Stimulated activated CD4-positive, alpha-beta T cell treated with anti-CD3 and anti-CD28 coated beads, Interleukin-4, amount 100 ng/mL, for 48 hours (primary cell): ENCODE measurements at places on chromosomes 4 and X.

- DNase-seq: peak; percentile 10
Observed at GRCh38 chr4:105145903-105146275, 787 bp upstream of the TET2 start.

GRCh38 chr4:179017581-179017980, 1575.3 kb upstream of the AGA start:
- no peak for DNase-seq

GRCh38 chr4:54228961-54229501, at the start of gene PDGFRA:
PDGFRA (plus strand) TSS chr4:54229293; CDS start chr4:54258769, 29,476 bp downstream.
- no peak for DNase-seq

- DNase-seq: no peak
Observed at GRCh38 chr4:159045321-159045720, 57.6 kb upstream of the RAPGEF2 start.

DNA sequence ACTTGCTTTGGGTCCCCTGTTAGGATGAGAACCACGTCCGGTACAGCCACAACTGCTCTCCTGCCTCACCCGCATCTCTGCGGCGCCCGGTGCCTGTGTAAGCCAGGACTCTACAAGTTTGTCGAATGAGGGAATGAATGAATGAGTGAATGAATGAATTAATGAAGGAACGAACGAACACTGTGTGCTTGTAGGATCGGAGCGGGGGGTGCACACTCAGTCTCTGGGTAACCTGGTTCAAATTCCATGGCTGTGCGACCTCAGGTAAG, 201.4 kb upstream of the PSAPL1 start:
- no peak for DNase-seq

GRCh38 chr4:164108971-164109370, 614.5 kb downstream of the TMA16 start:
- DNase-seq: no peak

DNA sequence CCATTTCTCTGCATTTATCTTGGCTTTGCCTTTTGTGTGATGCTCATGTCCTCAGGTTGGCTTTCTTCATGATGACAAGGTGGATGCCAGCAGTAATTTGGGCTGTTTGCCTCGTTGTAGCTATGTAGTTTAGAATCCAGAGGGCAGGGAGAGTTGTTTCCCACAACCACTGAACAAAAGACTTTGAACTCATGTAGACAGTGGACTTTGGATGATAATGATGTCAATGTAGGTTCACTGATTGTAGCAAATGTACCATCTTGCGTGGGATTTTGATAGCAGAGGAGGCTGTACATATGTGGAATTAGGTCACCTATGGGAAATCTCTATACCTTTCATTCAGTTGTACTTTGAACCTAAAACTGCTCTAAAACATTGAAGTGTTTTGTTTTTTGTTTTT, 41.3 kb downstream of the MND1 start:
- DNase-seq: no peak

DNA sequence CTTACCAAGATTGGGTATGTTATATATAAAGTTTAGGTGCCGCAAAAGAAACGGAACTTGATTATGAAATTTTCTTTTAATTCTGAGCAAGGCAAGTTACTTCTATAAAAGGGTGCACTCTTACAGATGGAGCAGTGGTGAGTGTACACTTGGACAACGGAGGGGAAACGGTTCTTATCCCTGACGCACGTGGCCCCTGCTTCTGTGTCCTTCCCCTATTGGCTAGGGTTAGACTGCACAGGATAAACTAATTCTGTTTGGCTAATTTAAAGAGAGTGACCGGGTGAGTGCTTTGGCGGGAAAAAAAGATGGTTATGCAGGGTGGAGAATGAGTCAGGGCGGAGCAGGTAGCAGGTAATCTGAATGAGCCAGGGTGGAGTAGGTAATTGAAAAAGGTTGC, 149.5 kb downstream of the GC start:
- no peak for DNase-seq

GRCh38 chrX:16754019-16754418, 32.2 kb upstream of the TXLNG start:
- no peak for DNase-seq

GRCh38 chr4:72094059-72094797, 62.4 kb downstream of the NPFFR2 start:
- no peak for DNase-seq

DNA sequence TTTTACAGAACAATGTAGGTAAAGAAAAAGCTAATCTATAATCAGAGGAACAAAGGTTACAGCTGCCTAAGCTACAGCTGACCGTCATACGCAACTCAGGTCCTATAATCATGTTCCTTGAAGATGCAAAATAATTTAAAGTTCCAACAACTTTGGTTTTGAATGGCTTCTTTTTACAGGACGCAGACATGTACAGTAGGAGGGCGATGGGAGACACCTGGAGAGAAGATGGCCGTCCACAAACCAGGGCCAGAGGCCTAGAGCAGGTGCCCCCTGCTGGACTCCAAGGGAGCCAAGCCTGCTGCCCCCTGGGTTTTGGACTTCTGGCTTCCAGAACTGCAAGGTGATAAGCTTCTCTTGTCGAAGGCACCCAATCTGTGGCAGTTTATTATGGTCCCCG, 10.6 kb downstream of the HGFAC start:
- no peak for DNase-seq

DNA sequence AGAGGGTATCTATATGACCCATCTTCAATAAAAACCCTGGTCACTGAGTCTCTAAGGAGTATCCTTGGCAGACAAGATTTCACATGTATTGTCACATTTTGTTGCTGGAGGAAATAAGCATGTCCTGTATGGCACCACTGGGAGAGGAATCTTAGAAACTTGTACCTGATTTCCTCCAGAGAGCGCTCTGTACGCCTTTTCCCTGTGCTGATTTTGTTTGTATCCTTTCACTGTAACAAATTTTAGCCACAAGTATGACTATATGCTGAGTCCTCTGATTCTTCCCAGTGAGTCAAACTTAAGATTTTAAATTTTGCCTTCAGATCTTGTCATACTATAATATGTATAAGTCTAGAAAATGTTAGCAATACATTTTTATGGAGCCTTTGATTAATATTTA, 102.8 kb downstream of the ITIH6 start:
- DNase-seq: no peak

DNA sequence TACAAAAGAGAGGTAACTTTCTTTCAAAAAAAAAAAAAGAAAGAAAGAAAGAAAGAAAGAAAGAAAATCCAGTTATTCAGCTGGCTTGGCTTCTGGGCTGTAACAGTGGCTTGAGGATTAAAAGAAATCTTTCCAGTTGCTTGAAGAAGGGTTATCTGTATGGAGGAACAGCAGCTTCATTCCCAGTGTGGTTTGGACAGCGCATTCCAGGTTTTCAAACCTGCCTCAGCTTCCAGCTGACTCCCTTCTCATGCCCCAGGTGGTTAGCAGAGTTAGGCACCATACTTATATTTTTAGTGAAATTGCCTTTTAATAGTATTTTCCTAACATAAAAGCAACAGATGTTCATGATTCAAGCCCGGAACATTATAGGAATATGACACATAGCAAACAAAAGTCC, 48.6 kb downstream of the TMEM164 start:
- DNase-seq: no peak

DNA sequence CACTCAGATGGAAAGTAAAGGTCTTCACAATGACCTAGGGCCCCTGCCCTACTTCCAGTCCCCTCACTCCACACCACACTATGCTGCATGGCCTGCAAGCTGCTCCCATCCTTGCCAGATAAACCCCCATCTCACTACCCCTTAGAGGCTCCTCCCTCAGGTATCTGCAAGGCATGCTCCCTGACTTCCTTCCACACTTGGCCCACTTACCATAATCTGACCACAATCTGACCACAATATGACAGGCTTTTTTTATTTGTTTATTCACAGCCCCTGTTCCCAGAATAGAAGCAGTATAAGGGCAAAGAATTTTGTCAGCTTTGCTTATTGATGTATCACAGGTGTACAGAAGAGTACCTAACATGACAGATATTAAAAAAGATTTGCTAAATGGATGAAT, 124.7 kb downstream of the CAMK2D start:
- no peak for DNase-seq

DNA sequence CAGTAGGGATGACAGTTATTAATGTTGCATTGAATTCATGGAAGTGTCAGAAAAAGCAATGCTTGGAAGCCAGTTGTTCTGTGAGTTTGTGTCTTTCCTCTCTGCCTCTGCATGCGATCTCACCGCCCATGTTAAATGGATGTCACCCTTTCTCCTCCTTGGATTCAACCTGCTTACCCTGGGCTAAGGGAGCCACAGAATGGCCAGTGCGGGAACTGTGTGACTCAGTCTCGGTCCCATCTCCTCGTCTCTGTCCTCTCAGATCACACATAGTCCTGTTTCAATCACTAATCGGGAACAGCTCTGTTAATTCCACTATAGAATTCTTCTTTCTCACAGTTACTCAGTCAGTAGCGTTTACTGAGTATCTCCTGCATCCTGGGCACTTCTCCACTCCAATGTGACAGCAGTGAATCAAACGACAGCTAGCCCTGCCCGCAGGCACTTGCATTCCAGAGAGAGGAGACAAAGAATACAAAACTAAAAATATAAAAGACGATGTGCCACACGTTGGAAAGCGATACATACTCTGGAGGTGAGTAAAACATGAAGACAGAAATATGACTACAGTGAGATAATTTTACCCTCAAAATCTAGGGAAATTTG, 53.6 kb upstream of the TLR3 start:
- no peak for DNase-seq

GRCh38 chr4:41787931-41788330, 39.4 kb upstream of the PHOX2B start:
- DNase-seq: no peak

- no peak for DNase-seq
Observed at GRCh38 chr4:26360273-26360672, 39.5 kb downstream of the RBPJ start.

- no peak for DNase-seq
Observed at GRCh38 chr4:78763251-78763650, 12.9 kb upstream of the BMP2K start.

- no peak for DNase-seq
Observed at GRCh38 chr4:61950625-61951024, 750.5 kb downstream of the ADGRL3 start.

DNA sequence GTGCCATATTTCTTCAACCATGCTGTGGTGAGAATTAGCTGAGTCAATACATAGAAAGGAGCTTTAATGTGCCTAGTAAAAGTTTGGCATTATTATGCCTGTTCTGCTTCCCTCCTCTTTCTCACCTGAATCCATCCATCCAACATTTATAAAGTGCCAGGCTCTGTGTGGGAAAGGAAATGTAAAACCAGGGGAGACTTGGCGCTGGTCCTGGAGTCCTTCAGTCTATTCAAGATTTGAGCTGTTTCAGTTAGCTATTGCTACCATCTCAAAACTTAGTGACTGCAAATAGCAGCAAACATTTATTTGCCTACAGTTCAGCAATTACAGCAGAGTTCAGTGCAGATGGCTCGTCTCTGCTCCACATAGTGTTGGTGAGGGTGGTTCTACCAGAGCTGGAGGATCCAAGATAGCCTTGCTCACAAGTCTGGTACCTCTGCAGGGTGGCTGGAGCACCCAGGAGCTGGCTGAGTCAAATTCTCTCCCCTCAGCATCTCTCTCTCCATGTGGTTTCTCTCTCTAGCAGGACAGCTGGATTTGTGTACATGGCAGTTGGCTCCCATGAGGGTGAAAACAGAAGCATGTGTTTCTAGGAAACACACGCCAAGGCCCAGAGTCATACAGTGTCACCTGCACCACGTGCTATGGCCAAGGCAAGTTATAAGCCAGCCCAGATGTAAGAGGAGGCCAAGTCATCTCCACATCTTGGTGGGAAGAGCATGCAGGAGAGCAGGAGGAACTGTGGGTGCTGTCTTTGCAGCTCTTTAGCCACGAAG, 77.3 kb downstream of the FHDC1 start:
- DNase-seq: no peak

DNA sequence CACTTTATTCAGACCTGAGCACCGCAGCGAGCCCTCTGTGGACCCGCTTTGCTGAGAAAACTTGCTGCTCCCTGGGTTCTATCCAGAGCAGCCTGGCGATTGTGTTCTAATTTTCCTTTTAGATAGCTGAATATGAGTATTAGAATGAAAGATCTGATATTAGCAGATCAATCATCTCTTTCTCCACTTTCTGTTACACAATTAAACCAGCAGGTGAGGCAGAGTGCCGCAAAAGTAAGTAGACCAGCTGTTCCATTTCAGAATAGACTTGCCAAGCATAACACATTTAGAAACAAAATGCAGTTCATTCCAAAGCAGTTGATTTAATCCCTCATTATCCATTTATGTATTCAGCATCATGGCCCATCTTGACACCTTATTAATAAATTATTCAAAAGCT, 58.6 kb downstream of the PALLD start:
- no peak for DNase-seq

- no peak for DNase-seq
Observed at GRCh38 chrX:65528293-65528692, 6.3 kb downstream of the LAS1L start.

- DNase-seq: peak; percentile 62
Observed at GRCh38 chr4:40196724-40197281, at the start of gene RHOH. RHOH (plus strand) TSS chr4:40197031; CDS start chr4:40243387, 46,356 bp downstream.

DNA sequence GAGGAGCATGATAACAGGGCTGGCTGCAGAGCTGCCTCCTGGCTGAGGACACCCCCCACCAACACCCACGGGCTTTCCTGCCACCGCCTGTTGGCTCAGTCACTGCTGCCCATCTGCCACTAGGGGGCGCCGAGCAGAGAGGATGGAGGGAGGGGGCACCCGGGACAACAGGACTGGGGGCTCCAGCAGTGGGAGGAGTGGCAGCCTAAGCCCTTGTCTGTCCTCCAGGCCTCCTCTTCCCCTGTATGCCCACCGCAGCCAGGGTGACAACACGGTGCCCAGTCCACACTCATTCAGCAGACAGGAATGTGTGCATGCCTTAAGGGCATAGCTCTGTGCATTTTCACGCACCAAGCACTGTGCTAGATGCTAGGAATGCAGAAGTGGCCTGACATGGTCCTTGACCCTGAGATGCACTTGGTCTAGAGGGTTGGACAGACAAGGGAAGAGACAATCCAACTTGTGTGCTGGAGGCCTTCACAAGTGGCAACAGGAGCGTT, 149.9 kb downstream of the AMMECR1 start:
- DNase-seq: peak; percentile 26

DNA sequence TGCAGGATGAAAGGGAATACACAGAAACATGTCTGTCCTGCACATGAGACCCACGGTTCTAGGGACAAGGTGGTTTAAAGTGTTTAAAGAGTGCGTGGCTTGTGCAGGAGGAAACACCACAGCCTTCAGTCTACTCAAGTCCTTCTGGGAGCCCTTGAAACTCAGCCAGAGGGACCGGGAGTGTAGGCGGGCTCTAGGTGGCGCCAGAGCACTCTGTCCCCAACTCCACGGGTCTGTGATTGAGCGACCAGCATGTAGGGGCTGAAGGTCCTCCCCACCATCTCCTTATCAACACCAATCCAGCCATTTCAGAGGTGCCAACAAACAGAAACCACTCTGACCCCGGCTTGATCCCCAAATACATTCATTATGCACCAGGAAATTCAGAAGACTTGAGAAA, 82.0 kb upstream of the CLDN34 start:
- DNase-seq: peak; percentile 47

GRCh38 chr4:1410491-1411325, 4.5 kb upstream of the NKX1-1 start:
- peak; percentile 28 for DNase-seq

DNA sequence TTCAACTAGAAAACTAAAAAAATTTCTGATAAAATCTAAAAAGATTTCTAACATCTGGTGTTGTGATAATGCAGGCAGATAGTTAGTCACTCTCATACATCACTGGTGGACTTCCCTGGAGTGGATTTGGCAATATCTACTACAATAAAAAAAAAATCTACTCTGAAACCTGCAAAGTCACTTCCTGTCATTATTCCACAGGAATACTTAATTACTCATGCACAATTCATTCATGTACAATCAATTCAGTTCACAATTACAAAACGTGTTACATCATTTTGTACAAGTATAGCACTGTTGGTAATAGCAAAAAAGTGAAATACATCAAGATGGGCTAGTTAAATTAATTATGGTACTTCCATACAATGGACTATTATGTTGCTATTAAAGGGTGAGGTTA, 16.5 kb upstream of the RHOH start:
- DNase-seq: no peak
